ENCODE measurements at places on chromosomes 11 and 22.

GRCh38 chr11:86416494-86416893 is 41.8 kb downstream of the CCDC81 start:
- no peak for DNase-seq

- no peak for DNase-seq
Measured at GRCh38 chr11:102312667-102313066, 4.6 kb upstream of the BIRC3 start.

DNA sequence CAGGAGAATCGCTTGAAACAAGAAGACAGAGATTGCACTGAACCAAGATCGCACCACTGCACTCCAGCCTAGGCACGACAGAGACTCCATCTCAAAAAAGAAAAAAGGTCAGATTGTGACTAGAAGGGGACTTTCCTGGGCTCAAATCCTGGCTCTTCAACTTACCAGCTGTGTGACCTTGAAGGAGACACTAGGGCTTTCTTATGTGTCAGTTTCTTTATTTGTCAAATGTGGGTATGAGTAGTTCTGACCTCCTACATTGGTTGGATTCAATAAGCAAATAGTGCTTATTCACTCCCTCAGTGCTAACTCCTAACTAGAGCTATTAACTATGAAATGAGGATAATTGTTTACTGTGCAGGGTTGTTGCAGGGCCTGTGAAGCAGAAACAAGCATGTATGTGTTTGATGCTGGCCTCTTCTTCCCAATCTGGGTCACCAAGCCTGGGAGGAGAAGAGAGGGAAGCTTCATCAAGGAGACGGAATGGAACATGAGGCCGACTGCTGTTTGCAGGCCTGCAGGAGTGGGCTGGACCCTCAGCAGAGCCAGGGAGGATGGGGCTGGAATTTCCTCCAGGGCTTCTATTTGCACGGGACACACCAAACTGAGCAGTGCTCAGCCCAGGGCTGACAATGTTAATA is 22.5 kb downstream of the RHOD start:
- DNase-seq = no peak

DNA sequence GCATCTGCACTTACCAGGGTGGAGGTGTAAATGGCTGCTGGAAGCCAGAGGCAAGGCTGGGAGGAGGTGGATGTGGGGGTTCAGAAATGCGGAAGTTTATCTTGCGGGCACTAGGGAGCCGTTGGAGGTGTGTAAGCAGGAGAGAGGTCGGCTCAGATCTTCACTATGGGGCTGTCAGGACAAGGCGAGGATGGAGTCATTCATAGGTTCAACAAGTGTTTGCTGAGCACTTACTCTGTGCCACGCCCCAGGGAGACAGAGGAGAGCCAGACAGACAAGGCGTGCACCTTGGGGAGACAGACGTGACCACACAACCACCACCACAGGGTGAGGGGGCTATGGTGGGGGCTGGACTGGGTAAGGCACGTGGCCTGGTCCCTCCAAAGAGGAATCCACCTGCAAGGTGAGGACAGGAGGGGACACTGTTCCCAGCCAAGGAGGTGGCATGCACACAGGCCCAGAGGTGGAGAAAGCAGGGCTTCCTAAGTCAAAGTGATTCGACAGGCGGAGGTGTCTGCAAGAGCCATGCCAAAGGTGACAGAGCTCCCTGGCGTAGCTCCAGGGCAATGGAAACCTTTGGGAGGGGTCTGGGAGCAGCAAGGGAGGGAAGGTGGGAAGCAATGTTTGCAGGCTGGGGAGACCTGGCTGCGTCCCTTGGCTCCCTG is 30.8 kb upstream of the TCF20 start:
- DNase-seq = no peak

GRCh38 chr22:18126606-18127005 is 16.0 kb downstream of the TUBA8 start:
- no peak for DNase-seq

- DNase-seq = no peak
Measured at GRCh38 chr11:64235437-64236161, 1.2 kb downstream of the VEGFB start.

DNA sequence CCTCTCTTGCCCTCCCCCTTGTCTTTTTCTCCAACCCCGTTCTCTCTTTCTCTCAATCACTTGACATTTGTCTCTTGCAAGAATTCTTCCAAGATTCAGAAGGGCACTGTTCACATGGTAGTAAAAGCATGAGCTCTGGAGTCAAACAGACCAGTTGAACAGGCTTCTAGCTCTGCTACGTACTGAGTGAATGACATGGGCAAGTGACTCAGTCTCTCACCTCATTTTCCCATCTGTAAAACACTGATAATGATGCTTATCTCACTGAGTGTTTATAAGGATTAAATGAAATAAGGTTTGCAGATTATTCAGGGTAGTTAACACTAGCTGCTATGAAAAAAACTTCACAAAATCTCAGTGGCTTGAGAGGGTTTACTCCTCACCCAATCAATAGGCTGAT is 5.9 kb upstream of the IL10RA start:
- no peak for DNase-seq

GRCh38 chr11:110373051-110373702 is 56.6 kb upstream of the FDX1 start:
- no peak for DNase-seq

DNA sequence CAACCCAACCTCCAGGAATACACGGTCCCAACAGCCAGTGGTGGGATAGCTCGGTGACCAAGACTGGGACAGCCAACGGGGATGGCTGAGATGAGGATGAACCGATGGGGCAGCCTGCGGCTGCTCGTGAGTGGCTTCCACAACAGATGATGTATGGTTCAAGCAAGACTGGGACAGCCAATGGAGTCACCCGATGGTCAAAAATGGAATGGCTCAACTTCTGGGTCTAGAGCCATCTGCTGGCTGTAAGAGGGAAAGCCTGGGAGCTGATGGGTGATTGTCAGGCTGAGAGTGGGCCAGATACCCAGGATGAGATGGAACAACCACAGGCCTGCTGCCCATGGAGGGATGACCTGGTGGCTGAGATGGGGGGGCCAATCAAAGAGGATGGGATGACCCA is 35.5 kb downstream of the SYT7 start:
- no peak for DNase-seq

- no peak for DNase-seq
Measured at GRCh38 chr11:114291842-114292680, 4.1 kb upstream of the NNMT start.

- DNase-seq = no peak
Measured at GRCh38 chr11:65524014-65524740, 706 bp upstream of the SCYL1 start.

GRCh38 chr11:67076202-67076601 is 19.6 kb downstream of the RHOD start:
- DNase-seq = no peak

DNA sequence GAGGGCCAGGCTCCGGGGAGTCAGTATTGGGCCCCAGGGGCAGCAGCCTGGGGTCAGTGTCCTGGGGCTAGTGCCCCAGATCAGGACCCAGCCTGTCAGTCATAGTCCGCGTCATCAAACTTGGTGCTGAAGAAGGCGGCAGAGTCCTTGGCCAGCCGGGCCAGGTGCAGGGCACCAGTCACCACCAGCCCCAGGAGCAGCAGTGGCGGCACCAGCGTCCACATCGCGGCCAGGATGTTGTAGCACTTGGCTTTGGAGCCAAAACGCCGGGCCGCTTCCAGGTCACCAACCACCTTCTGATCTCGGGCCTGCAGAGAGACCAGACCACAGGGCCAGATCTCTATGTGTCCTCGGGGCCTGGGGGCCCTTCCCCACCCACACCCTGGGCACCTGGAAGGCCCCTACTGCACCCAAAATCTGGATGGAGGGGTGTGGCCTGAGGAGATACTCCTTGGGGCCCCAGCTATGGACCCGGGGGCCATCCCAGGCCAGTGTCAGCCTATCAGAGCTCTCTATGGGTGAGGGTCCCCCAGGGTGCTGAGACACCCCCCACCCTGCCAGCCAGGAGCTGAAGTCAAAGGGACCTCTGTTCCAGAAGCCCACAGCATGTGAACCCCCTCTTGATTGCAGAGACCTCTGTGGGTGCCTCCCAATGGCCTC is 790 bp downstream of the IFITM5 start:
- DNase-seq = no peak

GRCh38 chr11:129315781-129316579 is 59.7 kb upstream of the BARX2 start:
- no peak for DNase-seq

GRCh38 chr22:43411040-43411868 is 560 bp upstream of the MPPED1 start:
- DNase-seq = no peak

DNA sequence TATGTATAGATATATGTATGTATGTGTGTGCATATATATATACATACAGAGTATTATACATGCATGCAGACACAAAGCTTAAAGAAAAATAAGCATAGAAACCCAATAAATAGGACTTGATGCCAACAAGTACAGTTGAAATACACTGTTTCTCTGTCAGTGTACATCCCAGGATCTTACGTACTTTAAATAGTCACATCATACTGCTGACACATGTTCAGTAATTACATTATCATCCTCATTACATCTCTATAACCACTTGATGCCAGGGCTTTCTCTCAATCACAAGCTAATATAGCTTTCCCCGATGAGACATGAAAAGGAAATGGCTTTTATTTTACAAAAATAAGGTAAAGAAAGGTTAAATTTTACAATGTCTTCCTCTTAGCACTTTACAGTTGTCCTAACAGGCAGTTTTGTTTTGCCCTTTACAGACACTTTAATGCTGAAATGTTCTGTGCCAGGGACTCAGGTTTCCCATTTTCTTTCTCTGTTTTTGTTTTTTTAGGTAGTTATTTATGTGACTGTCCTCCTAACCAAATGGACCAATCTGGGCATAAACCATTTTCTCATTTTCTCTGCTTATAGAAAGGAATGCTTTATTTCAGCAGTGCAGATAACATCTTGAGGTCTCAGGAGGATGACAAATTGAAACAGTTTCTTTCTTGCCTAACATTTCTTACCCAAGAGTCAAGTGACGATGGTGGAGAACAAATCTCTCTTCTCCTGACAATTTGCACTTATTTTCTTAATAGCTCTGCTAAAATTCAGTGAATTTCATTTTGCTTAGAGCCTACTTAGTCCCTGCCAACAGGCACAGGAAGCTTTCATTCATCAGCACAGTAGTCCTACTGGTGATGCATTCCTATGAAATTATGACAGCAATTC is 350.2 kb downstream of the TTC28 start:
- DNase-seq = no peak

DNA sequence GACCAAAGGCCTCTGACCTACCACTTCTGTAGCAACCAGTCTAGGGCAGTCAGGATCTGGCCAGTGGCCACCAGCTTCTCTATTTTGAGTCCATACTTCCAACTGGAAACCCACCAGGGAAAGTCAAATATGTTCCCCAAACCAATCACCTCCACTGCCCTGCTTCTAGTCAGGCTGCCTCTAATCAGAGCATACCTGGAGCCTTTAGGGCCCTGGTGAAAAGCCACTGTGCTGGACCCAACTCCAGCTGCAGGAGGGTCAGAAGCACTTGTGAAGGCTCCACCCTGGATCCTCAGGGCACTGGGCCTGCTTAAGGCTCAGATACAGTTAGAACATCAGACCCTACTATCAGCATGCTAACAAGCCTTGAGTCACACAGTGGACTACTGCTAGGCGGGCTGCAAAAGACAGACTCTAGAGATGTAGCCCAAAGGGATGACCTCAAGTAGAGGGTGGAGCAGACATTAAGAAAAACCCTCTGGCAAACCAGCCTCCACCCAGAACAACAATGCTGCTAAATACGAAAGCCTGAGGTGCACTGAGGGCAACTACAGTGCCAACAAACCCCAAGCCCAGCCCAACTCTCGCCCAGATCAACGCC is 69.2 kb downstream of the DGCR2 start:
- no peak for DNase-seq

GRCh38 chr11:12243911-12244550 is 133.3 kb upstream of the PARVA start:
- DNase-seq = no peak

GRCh38 chr11:122505304-122506006 is 150.1 kb upstream of the UBASH3B start:
- DNase-seq = peak; percentile 91

Measured in hypothalamus (tissue), 51 donors.